Stimulated activated CD4-positive, alpha-beta T cell treated with anti-CD3 and anti-CD28 coated beads, Interleukin-2, amount 100 ng/mL, for 24 hours (primary cell): ENCODE measurements at places on chromosomes 1 and 21.

- DNase-seq: no peak
Observed at GRCh38 chr1:172230526-172230925, 190.0 kb upstream of the C1orf105 start.

GRCh38 chr21:34936371-34936789 lies 112.7 kb downstream of the RUNX1 start:
- DNase-seq: no peak

DNA sequence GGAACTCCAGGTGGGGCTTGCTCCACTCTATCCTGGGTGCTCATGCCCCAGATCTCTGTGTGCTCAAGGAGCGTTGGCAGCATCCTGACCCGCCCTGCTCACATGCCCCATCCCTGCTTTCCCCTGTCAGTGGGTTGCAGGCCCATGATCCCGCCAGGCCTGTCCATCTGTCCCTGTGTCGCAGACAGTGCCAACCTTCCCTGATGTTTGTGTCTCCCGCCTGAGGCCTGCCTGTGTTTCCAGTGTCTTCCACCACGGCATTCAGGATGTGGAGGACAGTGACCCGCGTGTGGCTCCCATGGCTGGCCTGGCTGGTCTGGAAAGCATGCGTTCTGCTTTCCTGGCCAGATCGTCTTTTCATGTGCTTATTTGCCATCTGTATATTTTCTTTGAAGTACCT lies 82.9 kb downstream of the PCBP3 start:
- no peak for DNase-seq

DNA sequence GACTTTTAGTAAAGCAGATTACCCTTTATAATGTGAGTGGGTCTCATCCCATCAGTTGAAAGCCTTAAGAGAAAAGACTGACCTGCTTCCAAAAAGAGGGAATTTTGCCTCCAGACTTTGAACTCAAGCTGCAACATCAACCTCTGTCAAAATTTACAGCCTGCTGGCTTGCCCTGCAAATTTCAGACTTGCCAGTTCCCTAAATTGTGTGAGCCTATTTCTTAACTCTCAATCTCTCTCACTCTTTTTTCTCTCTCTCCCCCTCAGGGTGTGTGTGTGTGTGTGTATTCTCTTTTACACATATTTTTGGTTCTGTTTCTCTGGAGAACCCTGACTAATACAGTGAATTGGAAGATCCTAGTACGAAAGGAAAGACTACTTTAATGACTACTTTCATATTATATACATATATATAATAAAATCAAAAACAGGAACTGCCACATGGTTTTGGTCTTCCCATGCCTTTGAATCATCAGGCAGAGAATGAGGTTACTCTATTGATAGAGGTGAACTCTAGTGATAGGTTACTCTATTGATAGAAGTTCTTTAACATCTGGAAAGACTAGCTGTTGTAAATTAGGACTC lies 6.4 kb downstream of the OR2C3 start:
- DNase-seq: no peak

- no peak for DNase-seq
Observed at GRCh38 chr1:178254433-178254832, 160.5 kb downstream of the RASAL2 start.

DNA sequence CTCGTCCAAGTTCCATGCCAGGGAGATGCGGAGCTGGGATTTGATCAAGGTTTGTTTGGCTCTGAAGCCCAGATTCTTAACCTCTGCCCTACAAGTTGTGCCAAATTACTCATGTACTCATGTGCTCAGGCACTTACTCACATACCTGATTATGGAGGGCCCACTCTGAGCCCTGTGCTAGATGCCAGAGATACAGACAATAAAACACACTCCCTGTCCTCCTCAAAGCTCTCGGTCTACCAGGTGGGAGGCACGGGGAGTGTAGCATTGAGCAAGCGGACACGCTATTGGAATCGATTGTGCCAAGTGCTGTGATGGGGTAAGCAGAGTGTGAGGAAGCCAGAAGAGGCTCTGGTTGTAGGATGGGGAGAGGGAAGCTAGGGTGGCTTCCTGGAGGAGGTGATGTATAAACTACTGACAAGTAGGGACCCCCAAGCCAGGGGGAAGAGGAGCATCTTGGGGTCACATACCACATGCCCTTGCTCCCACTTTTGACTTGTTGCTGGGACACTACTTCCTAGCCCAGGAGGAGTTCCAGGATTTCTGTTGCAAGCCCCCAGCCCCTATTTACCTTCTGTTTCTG lies 49.8 kb upstream of the IFNLR1 start:
- no peak for DNase-seq

DNA sequence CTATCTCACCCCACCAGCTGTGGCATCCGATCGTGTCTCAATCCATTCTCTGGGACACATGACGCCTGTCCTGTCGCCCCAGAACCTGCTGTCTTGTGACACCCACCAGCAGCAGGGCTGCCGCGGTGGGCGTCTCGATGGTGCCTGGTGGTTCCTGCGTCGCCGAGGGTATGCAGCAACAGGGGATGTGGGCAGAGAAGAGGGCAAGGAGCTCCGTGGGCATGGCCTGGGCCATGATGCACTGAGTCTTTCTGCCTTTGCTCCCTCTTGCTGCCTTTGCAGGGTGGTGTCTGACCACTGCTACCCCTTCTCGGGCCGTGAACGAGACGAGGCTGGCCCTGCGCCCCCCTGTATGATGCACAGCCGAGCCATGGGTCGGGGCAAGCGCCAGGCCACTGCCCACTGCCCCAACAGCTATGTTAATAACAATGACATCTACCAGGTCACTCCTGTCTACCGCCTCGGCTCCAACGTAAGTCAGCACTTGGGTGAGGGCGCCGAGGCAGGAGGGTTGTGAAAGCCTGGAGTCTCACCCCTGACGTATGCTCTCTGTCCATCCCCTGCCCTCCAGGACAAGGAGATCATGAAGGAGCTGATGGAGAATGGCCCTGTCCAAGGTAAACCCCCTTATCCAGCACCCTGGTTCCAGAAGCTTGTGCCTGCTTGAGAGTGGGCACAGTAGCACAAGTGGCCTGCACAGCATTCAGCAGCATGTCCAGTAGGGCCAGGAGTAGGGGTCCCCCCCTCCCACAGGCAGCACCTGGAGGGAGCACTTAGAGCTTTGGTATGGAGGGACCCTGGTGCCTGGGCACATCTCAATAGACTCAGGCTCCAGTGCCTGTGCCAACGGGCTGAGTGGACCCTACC lies 8.8 kb downstream of the TINAGL1 start:
- no peak for DNase-seq

DNA sequence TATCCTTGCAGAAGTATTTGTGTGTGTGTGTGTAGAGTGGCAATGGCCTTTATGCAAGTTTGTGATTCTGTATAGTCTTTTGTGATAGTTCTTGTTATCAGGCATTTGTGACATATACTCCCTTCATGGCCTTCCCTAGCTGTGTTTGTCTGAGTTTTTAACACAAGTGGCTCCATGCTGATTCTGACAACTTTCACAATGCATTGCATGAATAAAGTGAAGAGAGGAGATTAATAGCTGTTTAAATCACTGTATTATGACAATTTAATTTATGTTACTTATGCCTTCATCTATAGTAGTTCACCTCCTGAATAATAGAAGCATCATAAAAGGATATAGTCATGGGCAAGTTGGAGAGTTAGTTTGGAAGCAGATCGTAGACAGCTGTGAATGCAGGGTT lies 17.2 kb upstream of the MCOLN3 start:
- DNase-seq: no peak

GRCh38 chr1:19636065-19636464 lies 8.0 kb upstream of the NBL1 start:
- no peak for DNase-seq

DNA sequence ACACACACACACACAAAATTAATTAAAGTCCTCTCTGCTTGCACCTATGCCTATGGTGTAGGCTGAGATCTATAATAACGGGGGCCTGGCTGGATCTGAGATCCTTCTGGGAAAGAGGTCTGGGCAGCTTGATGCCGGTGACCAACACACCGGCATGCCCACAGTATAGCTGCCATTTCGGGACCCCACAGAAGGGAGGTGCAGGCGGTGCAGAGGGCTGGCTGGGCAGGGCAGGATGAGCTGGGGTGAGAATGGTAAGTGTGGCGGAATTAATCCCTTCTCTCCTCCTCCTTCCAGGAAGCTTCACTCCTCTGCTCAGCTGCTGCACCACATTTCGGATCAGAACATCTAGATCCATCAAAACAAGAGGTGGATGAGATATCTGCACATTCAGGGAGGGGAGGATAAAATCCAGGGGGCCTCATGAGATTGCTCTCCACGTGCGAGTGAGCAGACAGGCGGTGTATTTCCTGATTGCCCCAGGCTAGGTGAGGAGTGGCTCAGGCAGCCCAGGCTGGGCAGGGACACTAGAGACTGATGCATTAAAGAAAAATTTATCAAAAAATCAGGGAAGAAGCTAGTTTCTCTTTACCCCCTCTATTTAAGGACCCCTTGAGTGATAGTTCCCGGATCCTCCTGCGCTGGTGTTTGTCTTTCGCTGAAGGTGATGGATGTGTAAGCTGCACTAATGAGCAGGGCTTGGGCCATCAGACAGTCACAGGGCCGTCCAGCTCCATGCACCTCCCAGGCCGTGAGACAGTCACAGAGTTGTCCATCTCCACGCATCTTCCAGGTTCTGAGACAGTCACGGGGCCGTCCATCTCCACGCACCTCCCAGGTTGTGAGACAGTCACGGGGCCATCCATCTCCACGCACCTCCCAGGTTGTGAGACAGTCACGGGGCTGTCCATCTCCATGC lies 449.9 kb downstream of the PTPRU start:
- DNase-seq: no peak
